ENCODE measurements at places on chromosomes 13 and 19.

GRCh38 chr19:53328967-53329366 is 4.6 kb upstream of the ZNF845 start:
- no peaks in the 10 kb centered on the region for H3K27me3 ChIP-seq
- peaks cover 4% of the 10 kb centered on the region for H3K4me1 ChIP-seq
- H3K36me3 ChIP-seq = no peaks in the 10 kb centered on the region

- DNase-seq = peak; percentile 18
- no peaks in the 10 kb centered on the region for H3K4me1 ChIP-seq
- no peak overlapping the region for H3K27ac ChIP-seq
Observed at GRCh38 chr19:12647490-12648071, 19.0 kb downstream of the MAN2B1 start.

DNA sequence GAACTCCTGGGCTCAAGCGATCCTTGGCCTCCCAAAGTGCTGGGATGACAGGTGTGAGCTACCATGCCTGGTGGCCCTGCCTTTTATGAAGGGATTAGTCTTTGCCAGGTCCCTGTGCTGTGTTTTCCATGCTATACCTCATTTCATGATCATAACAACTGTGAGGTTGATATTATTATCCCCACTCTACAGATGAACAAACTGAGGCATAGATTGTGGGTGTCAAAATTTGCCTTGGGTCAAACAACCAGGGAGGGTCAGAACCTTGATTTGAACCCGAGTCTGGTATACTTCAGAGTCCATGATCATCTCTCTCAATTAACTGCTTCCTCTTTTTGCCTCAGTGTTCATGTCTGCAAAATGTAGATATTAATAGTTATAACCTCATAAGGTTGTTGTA is 6.9 kb downstream of the PINLYP start:
- no peak overlapping the region for H3K4me3 ChIP-seq
- H3K27me3 ChIP-seq = no peaks in the 10 kb centered on the region
- no peak for DNase-seq

DNA sequence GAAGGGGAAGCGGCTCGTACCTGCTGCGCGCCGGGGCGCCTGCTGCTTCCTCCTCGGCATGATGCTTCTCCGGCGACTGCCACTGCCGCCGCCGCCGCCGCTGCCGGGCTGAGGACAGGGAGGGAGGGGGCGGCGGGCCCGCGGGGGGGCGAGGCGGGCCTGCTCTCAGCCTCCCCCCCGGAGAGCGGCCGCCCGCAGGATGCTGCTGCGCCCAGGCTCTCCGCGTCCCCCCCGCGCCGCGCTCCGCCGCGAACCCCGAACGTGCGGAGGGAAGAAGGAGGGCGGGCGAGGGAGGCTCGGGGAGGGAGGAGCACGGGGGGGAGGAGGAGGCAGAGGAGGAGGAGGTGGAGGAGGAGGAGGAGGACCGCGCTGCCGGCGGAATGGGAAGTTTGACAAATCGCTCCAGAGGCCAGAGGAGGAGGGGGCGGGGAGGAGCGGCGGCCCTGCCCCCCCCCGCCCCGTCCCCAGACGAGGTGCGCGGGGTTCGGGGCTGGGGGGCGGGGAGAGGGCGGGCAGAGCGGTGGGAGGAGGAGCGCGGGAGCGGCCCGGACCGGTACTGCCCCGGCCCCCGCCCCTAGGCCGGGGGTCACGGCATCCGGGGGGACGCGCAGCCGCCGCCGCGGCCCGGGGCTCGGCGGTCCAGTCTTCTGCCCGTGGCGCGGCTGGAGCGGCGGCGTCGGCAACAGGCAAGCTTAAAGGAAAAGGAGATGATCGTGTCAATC is at the start of gene TSHZ3:
TSS of gene TSHZ3 (minus strand) at position 277 of the 722 bp plus-strand sequence. CDS start at position 60, 217 bp downstream.
- H3K27ac ChIP-seq = no peak within 1 kb of the TSS
- peaks cover 43% of the 10 kb centered on the region for H3K4me1 ChIP-seq
- no peaks in the 10 kb centered on the region for H3K36me3 ChIP-seq

DNA sequence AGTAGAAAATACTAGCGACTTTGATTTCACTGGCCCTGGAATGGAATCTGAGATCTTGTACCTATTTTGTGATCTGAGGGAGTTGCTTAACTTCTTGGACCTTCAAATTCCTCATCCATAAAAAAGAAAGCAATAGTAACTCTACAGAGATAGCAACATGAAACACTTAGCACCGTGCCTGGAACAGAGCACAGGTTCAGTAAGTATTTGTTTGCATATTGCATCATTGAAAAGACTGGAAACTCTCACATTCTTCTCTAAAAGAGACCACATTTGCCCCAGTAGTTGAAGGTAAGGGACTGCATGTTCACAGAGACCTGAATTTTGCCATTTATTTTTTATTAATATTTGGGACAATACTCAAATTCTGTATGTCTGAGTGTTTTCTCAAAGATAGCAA is 358.1 kb downstream of the COG6 start:
- no peaks in the 10 kb centered on the region for H3K4me1 ChIP-seq
- no peaks in the 10 kb centered on the region for H3K36me3 ChIP-seq
- no peaks in the 10 kb centered on the region for H3K27me3 ChIP-seq
- H3K4me3 ChIP-seq = no peak overlapping the region
- H3K27ac ChIP-seq = no peak overlapping the region

DNA sequence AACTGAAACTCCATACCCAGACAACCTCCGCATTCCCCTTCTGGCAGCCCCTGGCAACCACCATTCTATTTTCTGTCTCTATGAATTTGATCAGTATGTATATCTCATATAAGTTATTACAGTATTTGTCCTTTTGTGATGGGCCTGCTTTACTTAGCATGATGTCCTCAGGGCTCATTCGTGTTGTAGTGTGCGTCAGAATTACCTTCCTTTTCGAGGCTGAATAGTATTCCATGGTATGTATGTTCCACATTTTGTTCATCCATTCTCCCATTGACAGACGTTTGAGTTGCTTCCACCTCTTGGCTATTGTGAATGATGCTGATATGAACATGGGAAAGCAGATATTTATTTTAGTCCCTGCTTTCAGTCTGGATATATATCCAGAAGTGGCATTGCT is 5.0 kb downstream of the PLEKHF1 start:
- no peaks in the 10 kb centered on the region for H3K27me3 ChIP-seq
- no peak overlapping the region for H3K4me3 ChIP-seq
- peaks cover 84% of the 10 kb centered on the region for H3K4me1 ChIP-seq
- H3K27ac ChIP-seq = peak overlapping the region; percentile 92
- DNase-seq = no peak

DNA sequence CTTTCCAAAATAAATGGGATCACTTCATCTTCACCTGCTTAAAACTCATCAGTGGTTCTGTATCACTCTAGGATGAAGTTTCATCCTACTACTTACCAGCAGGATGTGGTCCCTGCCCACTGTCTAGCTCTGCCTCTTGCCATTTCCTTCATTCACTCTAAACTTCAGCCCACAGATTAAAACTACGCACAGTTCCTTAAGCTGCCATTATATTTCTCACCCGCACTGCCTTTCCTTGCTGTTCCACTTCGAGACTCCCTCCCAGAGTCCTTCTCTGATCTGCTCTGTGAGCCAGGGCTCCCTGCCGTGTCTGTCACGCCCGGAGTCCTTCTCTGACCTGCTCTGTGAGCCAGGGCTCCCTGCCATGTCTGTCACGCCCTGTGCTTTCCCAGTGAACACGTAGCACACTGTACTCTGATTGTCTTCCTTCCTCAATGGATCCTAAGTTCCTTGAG is 52.0 kb upstream of the NPAS1 start:
- H3K27me3 ChIP-seq = no peaks in the 10 kb centered on the region
- H3K4me3 ChIP-seq = peak overlapping the region; percentile 32
- peak overlapping the region; percentile 18 for H3K27ac ChIP-seq

GRCh38 chr13:106561551-106562170 is 6.3 kb downstream of the ARGLU1 start:
- no peak overlapping the region for H3K4me3 ChIP-seq
- no peaks in the 10 kb centered on the region for H3K27me3 ChIP-seq
- H3K4me1 ChIP-seq = peaks cover 75% of the 10 kb centered on the region
- peak; percentile 9 for DNase-seq

GRCh38 chr13:112740502-112741131 is 50.8 kb downstream of the ATP11A start:
- no peak overlapping the region for H3K4me3 ChIP-seq
- H3K27me3 ChIP-seq = no peaks in the 10 kb centered on the region
- H3K27ac ChIP-seq = no peak overlapping the region
- H3K4me1 ChIP-seq = no peaks in the 10 kb centered on the region
- no peaks in the 10 kb centered on the region for H3K36me3 ChIP-seq

DNA sequence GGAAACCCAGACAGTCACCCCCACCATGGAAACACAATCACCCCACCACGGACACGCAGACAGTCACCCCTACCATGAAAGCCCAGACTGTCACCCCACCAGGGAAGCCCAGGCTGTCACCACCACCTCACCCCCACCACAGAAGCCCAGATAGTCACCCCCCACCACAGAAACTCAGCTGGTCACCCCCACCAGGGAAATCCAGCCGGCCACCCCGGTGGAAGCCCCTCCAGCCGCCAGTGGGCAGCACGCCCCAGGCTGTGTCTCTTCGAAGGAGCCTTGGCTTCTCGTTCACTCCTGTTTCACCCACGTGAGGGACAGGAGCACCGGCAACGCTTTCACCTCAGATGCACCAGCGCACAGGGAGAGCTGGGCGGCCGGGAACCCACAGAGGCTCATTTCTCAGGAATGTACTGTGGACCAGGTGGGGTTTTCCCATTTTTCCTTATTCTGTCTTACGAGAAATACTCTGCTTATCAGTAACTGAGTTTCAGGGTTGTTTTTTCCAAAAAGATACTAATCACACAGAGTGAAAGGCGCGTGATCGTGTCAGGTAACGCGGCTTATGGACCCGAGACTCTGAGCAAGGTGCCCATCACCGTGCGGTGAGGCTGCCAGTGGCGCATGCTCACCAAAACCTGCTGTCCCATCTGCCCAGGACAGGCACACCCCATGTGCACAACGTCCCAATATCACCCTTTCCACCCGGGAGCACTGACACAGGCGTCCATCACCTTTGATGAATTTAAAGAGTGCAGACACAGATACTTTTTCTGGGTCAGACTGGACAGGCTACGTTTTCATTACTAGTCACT is 28.0 kb downstream of the CARS2 start:
- DNase-seq = no peak
- H3K27me3 ChIP-seq = no peaks in the 10 kb centered on the region
- H3K4me3 ChIP-seq = no peak overlapping the region

GRCh38 chr13:102309110-102309509 is 92.7 kb downstream of the FGF14 start:
- no peaks in the 10 kb centered on the region for H3K27me3 ChIP-seq
- H3K27ac ChIP-seq = no peak overlapping the region
- no peaks in the 10 kb centered on the region for H3K36me3 ChIP-seq
- no peak for DNase-seq
- H3K4me3 ChIP-seq = no peak overlapping the region
